Osteocyte (in vitro differentiated cells): ENCODE measurements at places on chromosomes 1 and 21.

GRCh38 chr1:165444897-165445370 is at the start of gene RXRG:
Gene RXRG (minus strand): TSS chr1:165445126. CDS start chr1:165444893, 233 bp downstream.
- DNase-seq, result no peak

DNA sequence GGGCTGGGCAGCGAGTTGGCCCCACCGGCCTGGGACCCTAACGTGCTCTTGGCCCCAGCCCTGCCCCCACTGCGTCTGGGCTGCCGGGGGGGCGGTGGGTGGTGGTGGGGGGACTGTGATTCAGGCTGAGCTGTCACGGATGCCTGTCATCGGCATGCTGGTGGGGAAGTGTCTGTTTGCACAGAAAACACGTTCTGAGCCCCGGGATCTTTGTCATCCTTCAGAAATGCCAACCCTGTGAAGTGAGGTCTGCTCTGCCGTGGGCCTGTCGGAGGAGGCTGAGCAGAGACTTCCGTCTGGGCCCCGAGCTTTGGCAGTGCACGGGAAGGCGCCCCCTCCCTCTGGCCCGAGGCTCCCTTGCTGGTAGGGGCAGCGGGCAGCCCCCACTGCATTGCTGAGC is 24.3 kb upstream of the PLCH2 start:
- DNase-seq, result no peak

GRCh38 chr1:197915862-197916499 is 1.2 kb upstream of the LHX9 start:
- DNase-seq, result no peak

GRCh38 chr21:31557421-31558188 is 101.9 kb upstream of the SOD1 start:
- DNase-seq, result no peak

GRCh38 chr1:91018006-91018405 is 3.8 kb downstream of the ZNF644 start:
- DNase-seq, result no peak

GRCh38 chr1:180154003-180154324 is 705 bp upstream of the QSOX1 start:
- DNase-seq, result no peak
